H1 (cell line): ENCODE measurements at places on chromosomes 13 and 19.

- DNase-seq: no peak
These were observed 991.7 kb downstream of the DIAPH3 start for GRCh38 chr13:59172076-59172475.

DNA sequence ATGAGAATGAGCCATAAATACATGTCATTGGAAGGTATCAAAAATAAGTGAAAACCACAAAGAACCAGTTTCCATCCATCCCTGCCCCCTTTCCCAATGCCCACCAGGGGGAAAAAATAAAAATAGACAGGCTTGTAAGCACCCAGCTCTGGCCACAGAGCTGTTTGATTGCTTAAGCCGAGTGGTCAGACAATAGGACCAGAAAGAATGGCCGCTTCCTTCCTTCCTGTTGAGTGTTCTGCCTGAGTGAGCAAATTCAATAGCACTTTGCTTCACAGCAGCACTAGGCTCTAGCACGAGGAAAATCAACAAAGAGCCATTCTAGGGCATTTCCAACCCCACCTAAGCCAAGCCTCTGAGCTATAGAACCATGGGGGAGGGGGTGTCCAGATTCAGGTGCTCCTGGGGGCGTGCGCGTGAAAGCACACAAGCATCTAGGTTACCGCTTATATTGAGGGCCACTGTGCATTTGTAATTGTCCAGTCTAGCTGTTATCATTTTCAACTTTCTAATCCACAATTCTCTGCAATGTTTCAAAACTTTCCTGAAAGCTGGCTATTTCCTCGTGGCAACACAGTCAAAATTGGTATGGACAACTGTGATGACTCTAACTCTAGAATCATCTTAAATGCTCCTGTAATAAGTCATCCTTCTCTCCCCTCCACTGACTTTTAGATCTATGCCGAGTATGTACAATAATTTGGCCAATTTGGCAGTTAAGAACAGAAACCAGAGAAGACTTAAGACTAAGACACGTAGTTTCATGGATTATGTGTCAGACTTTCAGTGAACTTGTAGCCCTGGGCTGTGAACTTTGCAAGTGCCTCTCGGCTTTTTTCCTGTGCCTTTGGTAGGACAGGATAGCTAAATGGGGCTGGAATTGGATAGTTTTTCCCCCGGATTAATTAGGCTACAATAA lies 64.3 kb downstream of the SPRY2 start:
- peak; percentile 17 for DNase-seq

- DNase-seq: peak; percentile 99
These were observed at the start of gene PLPPR2 for GRCh38 chr19:11355160-11356073. PLPPR2 (plus strand) TSS chr19:11355432; CDS start chr19:11357674, 2,242 bp downstream.

DNA sequence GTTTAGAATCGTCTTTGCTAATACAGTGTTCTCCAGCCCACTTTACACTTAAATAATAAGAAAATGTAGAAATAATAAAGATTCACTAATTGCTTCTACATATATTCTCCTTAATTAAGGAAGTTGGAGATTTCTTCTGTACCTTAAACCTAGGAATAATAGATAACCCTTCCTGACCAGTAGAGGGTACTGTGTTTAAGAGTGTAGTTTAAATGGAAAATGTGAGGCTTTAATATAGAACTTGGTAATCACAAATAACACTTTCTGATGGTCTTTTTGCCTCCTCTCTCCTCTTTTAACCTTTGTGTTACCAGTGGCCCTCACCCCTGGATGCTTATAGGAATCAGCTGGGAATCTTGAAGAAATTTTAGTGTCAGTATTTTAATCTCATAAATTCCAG lies 20.7 kb downstream of the POMP start:
- DNase-seq: no peak

DNA sequence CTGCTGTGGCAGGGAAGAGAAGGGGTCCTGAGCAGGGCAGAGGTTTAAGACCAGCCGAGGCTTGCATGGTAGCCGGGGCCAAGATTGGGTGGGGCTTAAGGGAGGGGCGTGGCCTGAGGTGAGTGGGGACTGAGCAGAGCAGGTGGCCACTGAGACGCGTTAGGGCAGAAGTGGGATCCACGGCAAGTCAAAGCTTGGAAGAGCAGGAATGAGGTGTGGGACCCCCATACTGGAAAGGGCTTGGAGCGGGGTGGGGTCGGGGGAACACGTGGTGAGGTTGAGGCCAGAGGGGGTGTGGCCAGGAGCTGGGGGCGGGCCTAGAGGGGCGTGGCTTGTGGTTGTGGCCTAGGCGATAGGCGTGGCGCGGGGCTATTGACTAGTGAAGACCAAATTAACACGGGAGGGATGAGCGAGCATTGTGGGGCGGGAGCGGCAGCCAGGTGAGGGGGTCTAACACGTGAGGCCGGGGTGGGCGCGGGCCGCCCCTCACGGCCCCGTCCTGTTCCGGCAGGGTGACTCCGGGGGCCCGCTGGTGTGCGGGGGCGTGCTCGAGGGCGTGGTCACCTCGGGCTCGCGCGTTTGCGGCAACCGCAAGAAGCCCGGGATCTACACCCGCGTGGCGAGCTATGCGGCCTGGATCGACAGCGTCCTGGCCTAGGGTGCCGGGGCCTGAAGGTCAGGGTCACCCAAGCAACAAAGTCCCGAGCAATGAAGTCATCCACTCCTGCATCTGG lies 3.3 kb downstream of the CFD start:
- DNase-seq: peak; percentile 98
